ENCODE measurements at places on chromosomes 5 and 9. TPM values are rescaled to one million over a fixed set of nuclear protein-coding genes. Genes with fewer than 3 reads are reported as not detected.

DNA sequence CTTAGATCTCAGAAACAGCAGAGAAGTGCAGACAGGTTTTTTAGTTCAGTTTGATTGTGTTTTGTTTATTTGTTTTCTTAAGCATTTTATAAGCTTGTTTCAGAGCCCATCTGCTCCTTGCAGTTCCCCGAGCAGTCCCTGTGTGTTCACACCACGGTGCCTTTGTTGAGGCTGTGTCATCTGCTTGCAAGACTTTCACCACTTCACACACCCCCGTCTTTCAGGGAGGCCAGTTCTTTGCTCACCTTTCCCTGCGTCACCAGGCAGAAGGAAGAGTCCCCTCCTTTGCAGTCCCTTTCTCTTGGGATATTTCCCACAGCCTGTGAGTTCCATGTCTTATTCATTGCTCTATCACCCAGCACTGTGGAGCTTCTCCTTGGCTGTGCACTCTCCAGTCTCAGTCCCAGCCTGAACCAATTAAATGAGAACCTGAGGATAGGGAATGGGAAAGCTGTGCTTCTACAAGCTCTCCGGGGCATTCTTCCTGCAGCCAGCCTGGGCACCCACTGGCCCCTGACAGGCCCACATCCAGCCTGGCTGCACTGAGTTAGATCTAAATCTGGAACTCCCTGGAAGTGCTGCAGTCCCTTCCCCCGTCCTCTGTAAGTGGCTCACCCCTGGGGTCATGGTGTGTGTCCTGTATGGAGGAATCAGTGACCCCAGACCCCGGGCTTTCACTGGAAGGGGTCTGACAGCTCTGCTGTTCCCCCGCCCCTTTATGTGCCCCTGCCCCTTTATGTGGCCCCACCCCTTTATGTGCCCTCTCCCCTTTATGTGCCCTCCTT is 5.5 kb downstream of the MVB12B start:
- DNase-seq: no peak

DNA sequence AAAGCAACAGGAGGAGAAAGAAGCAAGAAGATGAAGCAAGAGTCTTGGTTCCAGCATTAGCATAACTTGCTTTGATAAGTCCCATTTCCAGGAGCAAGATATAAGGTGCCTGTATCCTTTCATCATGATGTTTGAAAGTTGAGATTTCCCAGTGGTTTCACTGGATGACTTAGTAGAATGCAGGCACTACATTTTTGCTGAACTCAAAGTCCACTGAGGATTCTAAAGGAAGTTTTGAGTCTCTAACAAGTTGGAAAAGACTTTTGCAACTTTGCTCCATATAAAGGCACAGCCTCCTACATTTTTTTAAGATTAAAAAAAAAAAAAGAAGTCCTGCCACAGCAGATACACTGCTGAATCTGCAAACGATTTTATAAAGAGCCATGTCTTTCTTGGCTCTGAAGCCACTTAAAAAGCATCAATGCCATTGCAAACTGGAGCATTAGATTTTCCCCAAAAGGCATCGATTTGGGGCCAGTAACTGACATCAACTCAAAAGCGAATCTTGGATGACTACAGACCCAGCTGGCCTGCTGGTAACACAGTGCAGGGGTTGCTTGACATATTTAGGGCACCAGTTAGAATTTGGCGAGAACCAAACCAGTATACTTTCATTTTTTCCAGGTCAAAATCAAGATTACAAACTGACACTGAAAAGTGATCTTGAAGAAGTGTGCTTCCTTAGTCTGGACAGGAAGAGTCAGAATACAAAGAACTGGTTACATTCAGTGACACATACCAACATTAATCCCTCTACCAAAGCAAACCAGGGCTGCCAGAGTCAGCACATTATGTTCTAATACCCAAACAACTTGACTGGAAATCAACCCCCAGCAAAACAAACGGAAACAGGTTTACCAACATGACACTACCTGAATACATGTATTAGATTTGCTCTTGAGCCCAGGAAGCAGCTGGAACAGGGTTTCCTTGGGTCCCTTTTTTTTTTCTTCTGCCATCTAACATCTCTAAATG is 39.1 kb upstream of the KCNV2 start:
- no peak for DNase-seq

DNA sequence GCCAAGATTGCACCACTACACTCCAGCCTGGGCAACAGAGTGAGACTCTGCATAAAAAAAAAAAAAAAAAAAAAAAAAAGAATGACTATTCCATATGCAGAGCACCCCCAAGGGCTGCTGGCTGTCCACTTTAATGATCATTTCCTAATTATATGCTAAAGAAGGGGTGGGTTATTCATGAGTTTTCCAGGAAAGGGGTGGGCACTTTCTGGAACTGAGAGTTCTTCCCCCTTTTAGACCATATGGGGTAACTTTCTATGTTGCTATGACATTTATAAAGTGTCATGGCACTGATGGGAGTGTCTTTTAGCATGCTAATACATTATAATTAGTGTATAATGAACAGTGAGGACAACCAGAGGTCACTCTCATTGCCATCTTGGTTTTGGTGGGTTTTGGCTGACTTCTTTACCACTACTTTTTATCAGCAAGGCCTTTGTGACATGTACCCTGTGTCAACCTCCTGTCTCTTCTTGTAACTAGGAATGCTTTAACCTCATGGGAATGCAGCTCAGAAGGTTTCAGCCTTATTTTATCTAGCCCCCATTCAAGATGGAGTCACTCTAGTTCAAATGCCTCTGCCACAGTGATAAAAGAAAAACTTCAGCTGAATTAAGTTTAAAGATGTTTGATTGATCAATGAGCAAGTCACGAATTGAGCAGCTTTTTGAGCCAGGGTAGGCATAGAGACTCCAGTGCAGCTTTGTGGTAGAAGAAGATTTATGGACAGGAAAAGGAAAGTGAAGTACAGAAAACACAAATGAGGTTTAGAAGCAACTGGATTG is 7.1 kb upstream of the NANS start:
- DNase-seq: no peak

DNA sequence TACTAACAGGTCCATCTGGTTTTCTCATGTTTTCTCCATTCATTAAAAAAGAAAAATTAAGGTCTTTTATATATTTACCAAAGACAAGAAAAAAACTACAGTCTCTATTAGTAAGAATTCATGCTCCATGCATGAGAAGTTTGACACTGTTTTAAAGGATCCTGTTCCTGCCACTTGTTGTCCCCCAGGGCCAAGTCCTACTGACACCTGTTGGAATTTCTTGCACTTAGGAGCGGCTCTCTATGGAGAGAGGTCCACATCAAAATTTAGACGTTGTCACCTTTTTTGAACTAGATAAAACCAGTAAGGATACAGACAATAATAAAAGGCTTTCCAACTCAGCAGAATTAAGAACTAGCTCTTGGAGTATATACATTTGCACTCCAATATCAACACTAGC is 42.3 kb downstream of the PWWP2A start:
- DNase-seq: no peak

DNA sequence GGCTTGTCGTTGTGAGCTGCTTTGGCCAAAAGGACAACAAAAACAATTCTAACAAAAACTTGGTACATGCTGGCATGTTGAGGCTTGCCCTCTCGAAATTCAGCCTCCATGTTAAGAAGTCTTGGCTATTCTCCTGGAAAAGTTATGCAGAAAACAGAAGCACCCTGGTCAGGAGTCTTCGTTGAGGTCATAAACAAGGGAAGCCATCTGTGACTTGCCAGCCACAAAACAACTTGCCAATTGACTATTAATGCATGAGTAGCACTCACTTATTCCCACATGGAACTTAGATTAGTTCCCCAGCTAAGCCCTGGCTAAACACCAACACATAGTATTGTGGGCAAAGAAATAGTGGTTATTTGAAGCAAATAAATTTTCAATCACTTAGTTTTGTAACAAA is 521.0 kb upstream of the CHD1 start:
- DNase-seq: no peak

GRCh38 chr5:90287036-90287435 is 122.5 kb downstream of the CETN3 start:
- DNase-seq: no peak

GRCh38 chr5:32290922-32291321 is 21.8 kb downstream of the MTMR12 start:
- no peak for DNase-seq

DNA sequence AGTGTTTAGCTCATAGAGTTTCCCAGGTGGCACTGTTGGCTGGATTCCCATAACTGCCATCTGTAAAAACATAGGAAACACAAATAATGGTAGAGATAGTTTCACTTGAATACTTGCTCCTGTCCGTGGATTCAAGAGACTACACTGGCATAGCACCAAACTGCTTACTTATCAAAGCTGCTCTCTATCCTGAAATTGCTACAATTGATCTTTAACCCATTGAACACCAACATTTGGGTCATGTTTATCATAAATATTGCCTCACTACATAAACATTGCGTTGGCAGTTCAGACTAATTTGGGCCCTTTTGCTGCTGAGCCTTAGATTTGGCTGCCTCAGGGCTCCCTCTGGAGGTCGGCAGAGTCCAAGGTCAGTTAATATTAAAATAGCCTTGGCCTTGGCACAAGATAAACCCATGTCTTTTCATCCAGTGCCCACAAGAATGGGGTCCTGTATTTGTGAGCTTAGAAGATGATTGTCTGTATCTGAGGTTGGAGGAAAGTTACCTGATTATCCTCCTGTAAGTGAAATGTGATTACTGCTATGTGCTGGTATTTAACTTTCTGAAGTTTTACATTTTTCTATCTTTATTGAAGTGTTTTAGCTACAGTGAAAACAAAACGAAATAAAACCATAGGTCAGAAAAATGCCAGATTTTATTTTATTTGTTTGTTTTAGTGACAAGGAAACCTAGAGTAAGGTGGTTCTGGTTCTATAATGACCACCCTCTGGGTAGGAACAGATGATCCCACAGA is 4.0 kb upstream of the RANBP3L start:
- no peak for DNase-seq

The SERF1A gene
- total RNA-seq: 7.3 TPM

The FOXD4L5 gene
- 0.23 TPM for total RNA-seq

The FAM221B gene
- not detected for total RNA-seq

The ROR2 gene
- total RNA-seq: 5.2 TPM

Measured in lower leg skin (tissue), 4 donors.